ENCODE measurements at places on chromosomes 3 and 15. TPM values are rescaled to one million over a fixed set of nuclear protein-coding genes. Genes with fewer than 3 reads are reported as not detected.

Gene EPHA3
- total RNA-seq, result 0.04 TPM

Gene EBLN2
- total RNA-seq, result 1.1 TPM

Gene GPR27
- total RNA-seq, result 8.9 TPM

Gene SPINT1
- 306 TPM for total RNA-seq

Gene SNX4
- total RNA-seq, result 29.4 TPM

Gene WDR76
- total RNA-seq, result 4.5 TPM

Gene SLC12A8
- 13.6 TPM for total RNA-seq

Gene GOLGA6L4
- total RNA-seq, result 3.6 TPM

Gene TGM4
- total RNA-seq, result not detected

Gene BLM
- 5.0 TPM for total RNA-seq

Gene MESD
- 25.9 TPM for total RNA-seq

Gene STRIT1
- total RNA-seq, result not detected

Gene ABI3BP
- 0.84 TPM for total RNA-seq

Gene TRPM1
- 1.2 TPM for total RNA-seq
